Stimulated activated CD4-positive, alpha-beta T cell treated with anti-CD3 and anti-CD28 coated beads, Interleukin-4, amount 100 ng/mL, for 48 hours (primary cell): ENCODE measurements at places on chromosomes 16 and 17.

DNA sequence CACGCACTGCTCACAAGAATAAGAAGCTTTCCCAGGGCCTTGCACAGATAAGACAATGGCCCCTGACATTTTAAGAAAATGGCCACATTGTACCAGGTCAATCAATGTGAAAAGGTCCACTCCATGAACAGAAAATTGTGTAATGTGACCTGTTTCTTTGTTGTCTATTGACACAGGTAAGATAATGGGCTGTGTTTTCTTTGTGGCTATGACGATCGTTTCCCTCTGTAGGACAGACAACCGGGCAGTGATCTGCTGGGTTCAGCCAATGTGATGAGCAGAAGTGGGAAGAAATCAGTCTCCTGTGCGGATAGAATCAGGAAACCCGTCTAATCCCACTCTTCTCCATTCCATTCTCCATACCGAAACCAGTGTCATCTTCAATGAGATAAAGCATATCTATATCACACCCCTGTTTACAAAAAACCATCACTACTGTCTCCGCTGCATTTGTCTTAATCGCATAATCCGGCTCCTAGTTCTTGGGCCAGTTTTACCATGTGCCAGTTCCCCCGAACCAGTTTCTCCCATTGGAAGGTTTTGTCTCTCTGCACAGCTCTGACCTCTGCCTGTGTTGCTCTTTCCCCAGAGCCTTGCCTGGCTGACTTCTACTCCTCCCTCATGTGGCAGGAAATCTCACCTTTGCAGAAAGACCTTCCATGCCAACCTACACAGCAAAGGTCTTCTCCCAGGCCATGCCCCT lies 66.9 kb upstream of the ATF7IP2 start:
- no peak for DNase-seq

GRCh38 chr16:962901-963814 lies 7.6 kb downstream of the LMF1 start:
- DNase-seq: no peak

- no peak for DNase-seq
Observed at GRCh38 chr17:194828-195602, 13.6 kb upstream of the DOC2B start.

DNA sequence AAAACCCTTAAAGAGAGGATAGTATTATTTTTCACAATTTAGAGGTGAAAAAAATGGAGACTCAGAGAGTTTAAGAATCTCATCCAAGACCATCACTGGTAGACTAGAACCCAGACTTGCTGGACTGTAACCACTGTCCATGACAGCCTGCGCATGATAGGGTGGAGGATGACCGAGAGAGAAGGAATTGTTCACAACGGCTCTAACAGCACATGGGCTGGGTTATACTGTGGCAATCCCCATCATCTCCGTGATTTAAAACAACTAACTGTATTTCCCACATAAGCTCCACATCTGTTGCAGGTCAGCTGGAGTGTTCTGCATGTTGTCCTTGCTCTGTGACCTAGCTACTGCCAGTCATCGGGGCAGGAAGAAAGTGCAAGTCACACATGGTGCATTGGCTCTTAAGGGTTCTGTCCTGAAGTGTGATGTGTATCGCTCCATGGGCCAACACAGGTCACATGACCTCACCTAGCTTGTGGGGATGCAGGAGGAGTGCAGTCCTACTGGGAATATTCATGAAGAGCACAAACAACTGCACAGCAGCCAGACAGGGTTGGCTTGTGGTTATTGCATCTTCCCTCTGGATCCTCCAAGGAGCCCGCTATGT lies 131.2 kb upstream of the MPHOSPH6 start:
- DNase-seq: no peak

DNA sequence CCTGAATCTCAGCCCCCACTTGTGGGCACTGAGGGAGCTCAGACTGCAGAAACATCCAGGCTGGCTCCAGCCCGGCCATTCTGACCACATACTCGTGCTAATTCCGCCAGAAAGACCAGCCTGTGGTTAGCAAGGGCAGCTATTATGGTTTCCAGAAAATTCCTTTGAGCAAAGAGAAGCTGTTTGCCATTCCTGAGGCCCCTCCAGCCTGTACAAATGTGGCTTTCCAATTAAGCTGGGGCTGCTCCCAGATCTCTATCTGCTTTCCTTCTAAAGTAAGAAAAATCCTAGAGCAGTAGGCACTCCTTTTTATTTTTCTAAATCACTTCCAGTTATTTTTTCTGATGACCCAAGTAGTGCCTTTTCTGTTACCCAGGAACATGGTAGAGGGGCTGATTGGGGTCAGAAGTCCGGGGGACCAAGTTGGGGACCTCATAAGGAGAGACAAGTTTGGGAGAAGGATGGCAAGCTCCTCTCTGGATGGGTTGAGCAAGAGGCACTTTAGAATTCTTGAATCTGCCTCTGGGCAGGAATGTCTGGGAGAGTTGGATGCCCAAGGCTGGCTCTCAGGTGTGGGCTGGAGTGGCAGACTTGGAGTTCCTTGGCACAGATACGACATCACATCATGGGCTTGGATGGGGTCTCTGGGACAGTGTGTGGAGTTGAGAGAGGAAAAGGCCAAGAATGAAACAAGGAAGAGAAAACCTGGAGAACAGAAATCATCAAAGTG lies 83.3 kb upstream of the TNRC6C start:
- no peak for DNase-seq

DNA sequence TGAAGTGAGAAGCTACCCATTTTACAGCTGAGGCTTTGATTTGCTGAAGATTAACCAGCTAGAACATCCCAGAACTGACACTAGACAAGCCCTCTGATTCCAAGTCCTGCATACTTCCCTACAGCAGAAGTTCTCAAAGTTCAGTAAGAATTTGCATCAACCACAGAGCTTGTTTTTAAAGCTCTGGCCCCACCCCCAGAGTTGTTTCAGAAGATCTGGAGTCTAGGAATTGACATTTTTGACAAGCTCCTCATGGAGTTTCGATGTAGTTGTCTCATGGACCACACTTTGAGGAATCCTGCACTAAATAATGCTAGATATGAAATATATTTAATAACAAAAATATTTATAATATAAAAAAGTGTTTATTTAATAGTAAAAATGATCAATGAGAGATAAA lies 120.3 kb upstream of the ADAMTS18 start:
- no peak for DNase-seq

GRCh38 chr17:81016575-81016974 lies 18.4 kb upstream of the BAIAP2 start:
- no peak for DNase-seq

DNA sequence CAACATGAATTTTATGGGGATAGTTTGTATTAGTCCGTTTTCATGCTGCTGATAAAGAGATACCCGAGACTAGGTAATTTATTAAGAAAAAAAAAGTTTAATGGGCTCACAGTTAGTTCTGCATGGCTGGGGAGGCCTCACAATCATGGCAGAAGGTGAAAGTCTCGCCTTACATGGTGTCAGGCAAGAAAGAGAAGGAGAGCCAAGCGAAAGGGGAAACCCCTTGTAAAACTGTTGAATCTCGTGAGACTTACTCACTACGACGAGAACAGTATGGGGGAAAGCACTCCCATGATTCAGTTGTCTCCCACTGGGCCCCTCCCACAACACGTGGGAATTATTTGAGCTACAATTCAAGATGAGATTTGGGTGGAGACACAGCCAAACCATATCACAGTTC lies 181.5 kb downstream of the PRKCA start:
- no peak for DNase-seq

- DNase-seq: no peak
Observed at GRCh38 chr16:57048095-57048494, 44.3 kb upstream of the CPNE2 start.

- no peak for DNase-seq
Observed at GRCh38 chr16:66585481-66586239, 6.4 kb downstream of the CMTM2 start.

DNA sequence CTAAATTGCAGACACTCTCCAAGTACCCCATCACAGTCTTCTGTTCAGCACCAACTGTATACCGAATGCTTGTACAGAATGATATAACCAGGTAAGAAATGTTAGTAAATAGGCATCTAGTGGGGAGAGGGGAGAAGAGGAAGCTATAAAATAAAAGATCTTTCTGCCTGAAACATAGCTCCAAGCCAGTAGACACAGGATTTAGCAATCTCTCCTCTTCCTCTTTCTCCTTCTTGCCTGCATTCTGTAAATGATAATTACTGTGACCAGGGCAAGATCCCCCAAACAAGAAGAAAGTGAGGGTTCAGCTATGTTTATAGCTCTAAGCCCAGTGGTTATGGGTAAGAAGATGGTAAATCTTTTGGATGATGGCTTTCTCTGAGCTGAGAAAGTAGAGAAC lies 17.9 kb downstream of the ACSM3 start:
- no peak for DNase-seq

GRCh38 chr17:51585514-51586104 lies 325.3 kb downstream of the UTP18 start:
- DNase-seq: no peak

GRCh38 chr16:23354246-23354645 lies 52.1 kb downstream of the SCNN1B start:
- DNase-seq: no peak

GRCh38 chr17:57337390-57337789 lies 81.1 kb downstream of the MSI2 start:
- DNase-seq: no peak

- no peak for DNase-seq
Observed at GRCh38 chr16:74951681-74952080, 33.2 kb downstream of the WDR59 start.

DNA sequence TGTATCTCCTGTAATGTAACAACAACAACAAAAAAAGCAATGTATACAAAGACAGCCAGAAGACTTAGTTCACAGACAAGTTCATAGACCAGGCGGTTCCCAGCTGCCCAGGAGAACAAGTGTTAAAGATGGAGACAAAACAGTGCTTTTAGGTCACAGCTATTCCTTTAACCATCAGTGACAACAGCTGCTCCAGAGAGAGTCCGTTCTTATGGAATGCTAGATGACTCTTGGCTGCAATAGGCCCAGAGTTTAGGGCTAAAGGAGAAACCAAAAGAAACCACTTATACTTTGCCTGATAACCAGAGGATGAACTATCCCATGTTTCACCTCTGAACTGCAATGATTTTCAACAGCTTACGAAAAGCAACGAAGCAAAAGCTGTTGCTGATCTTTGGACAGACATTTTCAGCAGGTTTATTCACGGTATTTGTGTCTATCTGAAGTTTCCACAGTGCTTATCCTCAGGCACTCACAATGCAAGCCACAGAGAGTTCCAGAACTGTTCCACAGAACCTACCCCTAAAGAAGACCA lies 6.0 kb downstream of the ZCCHC14 start:
- no peak for DNase-seq

DNA sequence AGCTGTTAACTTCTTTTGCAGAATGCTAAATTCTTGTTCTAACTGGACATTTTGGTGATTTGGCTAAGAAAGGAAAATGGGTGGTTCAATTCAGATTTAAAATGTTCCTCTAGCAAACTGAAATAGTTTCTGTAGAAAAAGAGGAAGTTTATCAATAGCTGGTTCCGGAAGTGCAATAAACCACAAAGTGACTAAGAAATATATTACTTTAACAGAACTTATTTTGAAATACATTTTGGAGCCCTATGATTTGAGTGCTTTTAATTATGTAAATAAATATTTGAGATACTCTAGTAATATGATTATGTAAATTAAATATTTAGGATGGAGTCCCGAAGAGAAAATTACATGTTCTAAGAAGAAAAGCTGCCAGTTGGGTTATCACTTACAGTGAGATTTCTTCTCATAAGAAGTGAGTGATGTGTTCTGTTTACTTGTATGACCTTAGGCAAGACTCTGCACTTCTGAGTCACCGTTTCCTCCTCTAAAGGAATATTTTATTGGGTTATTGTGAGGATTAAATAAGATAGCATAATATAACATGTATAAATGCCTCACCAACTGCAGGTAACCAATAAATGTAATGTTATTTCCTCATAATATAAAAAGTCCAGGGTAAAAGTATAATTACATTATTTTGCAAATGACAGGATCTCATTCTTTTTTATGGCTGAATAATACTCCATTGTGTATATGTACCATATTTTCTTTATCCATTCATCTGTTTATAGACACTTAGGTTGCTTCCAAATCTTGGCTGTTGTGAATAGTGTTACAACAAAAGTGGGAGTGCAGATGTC lies at the start of gene EVI2B:
Gene EVI2B, minus strand, starts transcription at position 73 of the 800 bp plus-strand sequence. CDS start 8,445 bp downstream, outside the sequence.
- DNase-seq: no peak

DNA sequence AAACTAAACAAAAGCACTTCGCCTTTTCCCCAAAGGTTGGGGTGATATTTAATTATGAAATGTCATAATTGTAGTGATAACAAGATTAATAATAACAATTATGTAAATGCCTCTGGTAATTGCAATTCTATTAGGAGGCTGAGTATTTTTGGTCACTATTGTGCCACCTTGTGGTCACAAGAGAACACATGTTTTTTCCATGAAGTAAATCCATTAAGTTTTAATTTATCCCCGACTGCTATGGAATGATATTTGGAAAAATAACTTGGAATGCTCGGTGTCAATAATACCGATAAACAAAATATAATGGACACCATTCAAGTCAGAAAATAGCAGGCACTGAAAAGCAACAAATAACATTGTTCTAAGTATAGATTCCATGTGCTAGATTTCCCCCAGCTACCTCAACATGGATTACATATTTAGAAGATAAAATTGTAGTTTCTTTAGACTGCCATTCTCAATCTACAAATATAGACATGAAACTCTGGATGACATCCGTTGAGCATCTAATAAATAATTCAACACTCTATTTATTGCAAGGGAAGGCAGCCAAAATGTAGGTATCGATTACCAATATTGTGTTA lies 25.0 kb upstream of the KCNJ2 start:
- no peak for DNase-seq

GRCh38 chr16:60882816-60883215 lies 1153.4 kb downstream of the CDH8 start:
- no peak for DNase-seq

GRCh38 chr17:17724307-17725010 lies 43.2 kb downstream of the RAI1 start:
- DNase-seq: no peak

- DNase-seq: no peak
Observed at GRCh38 chr17:31092475-31093064, 2.2 kb upstream of the NF1 start.

DNA sequence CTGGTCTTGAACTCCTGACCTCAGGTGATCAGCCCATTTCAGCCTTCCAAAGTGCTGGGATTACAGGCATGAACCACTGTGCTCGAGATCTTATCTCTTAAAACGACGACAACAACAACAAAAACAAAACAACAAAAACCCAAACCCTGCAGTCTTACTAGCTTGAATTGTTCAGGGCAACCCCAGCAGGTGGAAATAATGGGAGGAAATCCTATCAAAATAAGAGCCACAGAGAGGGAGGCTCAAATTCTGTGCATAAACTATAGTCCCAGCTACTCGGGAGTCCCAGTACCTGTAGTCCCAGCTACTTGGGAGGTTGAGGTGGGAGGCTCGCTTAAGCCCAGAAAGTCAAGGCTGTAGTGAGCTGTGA lies 16.5 kb upstream of the ATP6V0A1 start:
- DNase-seq: no peak
